ENCODE measurements at places on chromosomes 16 and 17. TPM values are rescaled to one million over a fixed set of nuclear protein-coding genes. Genes with fewer than 3 reads are reported as not detected.

Gene NEUROD2
- total RNA-seq = not detected

GRCh38 chr17:47945080-47945479 lies 3.7 kb downstream of the PNPO start:
- DNase-seq = no peak

- DNase-seq = no peak
Measured at GRCh38 chr17:80783971-80784370, 207.7 kb upstream of the CHMP6 start.

DNA sequence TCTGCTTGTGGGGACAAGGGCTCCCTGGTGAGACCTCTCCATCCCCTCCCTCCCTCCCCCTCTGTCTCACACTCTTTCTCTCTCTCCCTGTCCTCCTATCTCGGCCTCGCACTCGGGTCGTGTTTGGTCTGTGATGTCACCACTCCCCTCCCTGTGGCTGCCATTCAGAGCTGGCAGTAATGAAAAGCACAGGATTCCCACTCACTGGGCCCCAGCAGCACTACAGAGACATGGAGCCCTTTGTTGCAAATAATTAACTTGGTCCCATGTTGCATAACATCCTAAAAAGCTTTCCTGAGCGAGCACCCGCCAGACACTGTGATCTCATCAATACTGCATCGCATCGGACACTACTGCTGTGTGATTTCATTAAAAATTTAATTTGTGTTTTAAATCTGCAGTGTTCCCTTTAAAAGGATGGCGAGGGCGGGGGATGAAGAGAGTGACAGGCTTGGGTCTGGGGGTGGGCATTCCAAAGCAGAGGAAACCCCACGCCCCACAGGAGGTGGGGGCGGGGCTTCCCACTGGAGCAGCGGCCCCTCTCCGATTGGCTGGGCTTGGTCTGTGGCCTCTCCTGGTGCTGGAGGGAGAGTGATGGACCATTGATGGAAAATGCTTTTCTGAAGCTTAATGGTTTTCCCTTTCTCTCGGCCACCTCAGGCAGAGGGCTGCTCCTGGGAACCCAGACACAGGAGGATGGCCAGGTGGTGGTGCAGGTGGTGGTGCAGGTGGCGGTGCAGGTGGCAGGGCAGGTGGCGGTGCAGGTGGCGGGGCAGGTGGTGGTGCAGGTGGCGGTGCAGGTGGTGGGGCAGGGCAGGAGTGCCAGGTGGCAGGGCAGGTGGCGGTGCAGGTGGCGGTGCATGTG lies 15.3 kb upstream of the NPTX1 start:
- DNase-seq = no peak

- no peak for DNase-seq
Measured at GRCh38 chr17:4998732-4999429, 1.1 kb downstream of the KIF1C start.

Gene KRT20
- 0.37 TPM for total RNA-seq

- DNase-seq = no peak
Measured at GRCh38 chr17:70158591-70158990, 10.7 kb upstream of the KCNJ2 start.

GRCh38 chr17:39170109-39170508 lies 4.1 kb upstream of the ARL5C start:
- DNase-seq = no peak

DNA sequence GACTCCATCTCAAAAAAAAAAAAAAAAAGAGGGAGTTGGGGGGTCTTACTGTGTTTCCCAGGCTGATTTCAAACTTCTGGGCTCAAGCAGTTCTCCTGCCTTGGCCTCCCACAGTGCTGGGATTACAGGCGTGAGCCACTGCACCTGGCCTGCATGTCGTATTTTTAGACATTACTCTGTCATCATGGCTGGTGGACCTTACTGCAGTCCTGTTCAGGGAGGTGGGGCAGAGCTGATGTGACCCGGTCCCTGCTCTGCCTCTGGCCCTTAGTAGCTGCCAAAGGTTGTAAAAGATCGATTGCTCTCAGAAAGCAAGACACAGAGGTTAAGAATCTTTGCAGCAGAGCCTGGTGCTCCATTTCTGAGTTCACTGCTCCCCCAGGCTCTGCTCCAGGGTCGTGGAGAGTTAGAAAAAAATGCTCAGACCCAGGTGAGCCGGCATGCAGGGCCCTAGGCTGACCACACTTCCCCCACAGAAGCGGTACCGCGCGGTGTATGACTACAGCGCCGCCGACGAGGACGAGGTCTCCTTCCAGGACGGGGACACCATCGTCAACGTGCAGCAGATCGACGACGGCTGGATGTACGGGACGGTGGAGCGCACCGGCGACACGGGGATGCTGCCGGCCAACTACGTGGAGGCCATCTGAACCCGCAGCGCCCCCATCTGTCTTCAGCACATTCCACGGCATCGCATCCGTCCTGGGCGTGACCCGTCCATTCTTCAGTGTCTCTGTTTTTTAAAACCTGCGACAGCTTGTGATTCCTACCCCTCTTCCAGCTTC lies 7.1 kb upstream of the LASP1NB start:
- DNase-seq = no peak

DNA sequence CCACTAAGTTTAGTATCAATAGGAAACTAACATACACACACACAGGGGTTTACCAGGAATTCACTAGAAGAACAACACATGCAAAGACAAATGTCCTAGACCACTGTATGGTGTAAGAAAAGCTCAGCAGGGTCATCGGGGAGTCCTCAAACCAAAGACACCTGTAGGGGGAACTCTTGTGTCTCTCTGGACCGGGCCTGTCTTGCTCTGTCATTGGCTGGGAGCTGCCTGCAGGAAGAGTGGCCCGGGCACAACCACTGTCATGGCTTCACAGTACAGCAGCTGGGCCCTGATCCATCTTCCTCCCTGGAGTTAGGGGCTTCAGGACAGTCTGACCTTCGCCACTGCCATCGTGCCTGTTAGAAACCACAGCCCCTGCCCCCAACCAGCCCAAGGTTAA lies 263.6 kb upstream of the DYNLRB2 start:
- DNase-seq = no peak

Gene CDH13
- total RNA-seq = not detected

GRCh38 chr16:1194665-1195392 lies 30.2 kb downstream of the TPSG1 start:
- no peak for DNase-seq

DNA sequence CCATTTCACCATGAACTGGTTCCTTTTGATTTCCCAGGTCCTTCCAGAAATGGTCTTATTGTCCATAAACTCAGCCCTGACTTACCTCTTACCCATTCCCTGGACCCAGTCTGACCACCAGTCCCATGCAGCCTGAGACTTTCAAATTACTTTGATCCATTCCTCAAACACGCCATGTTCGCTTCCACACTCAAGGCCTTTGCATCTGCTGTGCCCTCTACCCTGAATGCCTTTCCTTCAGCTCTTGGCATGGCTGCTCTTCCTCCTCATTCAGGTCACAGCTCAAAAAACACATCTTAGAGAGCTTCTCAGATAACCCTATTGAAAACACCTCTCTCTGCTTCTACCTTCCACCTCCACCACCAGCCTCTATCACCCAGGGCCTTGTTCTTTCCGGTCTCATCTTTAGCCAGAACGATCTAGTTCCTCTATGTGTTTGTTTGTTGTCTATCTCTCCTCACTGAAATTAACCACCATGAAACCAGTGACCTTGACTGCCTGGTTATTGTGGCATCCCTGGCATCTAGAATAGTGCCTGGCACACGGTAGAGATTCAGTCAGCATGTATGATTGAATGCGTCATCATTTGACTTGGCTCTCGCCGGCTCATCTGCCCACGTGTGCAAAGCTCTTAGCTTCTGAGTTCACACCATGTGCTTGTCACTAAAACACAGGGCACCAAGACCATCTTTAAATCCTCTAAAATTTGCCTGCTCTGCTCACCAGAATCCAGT lies 12.8 kb downstream of the CRYM start:
- no peak for DNase-seq

DNA sequence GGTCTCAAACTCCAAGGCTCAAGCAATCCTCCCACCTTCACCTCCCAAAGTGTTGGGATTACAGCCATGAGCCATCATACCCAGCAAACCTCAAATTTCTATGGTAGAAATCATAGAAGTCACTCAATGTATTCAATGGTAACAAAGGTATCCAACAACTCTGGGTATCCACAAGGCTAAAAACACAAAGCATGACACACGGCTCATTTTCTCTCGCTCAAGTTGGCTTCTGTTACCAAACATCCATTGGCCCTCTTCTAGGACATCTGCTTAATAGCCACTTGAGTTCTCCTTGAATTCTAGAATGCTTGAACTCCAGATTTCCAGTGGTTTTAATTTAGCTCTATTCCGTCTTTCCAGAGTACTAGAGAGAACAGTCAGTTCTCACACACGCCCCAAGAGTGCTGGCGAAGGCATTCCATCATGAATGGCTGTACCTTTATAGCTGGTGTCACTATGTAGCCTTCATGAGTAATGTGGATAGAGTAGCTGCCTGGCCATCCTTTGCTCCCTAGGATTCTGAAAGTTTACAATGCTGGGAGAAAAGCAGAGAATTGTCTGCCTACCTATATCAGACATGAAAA lies 42.6 kb downstream of the SPAG9 start:
- DNase-seq = no peak

All from GM12878 (cell line).